ENCODE measurements at places on chromosomes 5 and 9.

GRCh38 chr9:1101846-1102641 is 51.9 kb downstream of the DMRT2 start:
- no peak for DNase-seq

- no peak for DNase-seq
Observed at GRCh38 chr9:136961279-136962065, 9.4 kb downstream of the LCN12 start.

DNA sequence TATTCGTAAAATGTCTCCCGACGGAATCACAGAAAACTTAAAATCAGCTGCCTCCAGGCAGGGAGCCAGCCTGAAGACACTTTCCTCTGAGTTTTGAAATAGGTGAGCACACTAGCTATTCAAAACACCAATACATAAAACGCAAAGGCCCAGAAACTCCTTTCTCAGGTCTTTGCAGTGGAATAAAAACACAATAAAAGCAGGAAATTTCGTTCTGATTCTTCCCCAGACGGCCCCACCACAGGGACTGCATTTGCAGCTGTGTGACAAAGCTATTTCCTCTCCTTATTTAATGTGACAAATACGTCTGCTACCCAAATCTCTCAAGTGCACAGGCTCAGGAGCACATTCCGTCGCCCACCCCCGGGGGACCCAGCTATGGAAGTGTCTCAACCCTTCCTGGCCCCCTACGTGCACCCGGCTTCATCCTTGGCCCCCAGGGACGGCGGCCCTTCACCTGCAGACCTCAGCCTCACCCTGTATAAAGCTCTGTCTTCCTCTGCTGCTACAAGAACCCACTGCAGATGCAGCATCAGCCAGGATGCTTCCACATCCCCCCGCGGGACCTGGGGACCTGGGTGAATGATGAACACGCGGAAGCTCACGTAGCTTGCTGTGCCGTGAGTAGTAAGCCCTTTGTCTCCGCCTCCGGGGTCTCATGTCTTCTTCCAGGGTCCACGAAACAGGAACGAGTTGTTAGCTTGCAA is 24.9 kb downstream of the AHRR start:
- no peak for DNase-seq

- no peak for DNase-seq
Observed at GRCh38 chr5:151128817-151129216, 28.8 kb downstream of the ANXA6 start.

DNA sequence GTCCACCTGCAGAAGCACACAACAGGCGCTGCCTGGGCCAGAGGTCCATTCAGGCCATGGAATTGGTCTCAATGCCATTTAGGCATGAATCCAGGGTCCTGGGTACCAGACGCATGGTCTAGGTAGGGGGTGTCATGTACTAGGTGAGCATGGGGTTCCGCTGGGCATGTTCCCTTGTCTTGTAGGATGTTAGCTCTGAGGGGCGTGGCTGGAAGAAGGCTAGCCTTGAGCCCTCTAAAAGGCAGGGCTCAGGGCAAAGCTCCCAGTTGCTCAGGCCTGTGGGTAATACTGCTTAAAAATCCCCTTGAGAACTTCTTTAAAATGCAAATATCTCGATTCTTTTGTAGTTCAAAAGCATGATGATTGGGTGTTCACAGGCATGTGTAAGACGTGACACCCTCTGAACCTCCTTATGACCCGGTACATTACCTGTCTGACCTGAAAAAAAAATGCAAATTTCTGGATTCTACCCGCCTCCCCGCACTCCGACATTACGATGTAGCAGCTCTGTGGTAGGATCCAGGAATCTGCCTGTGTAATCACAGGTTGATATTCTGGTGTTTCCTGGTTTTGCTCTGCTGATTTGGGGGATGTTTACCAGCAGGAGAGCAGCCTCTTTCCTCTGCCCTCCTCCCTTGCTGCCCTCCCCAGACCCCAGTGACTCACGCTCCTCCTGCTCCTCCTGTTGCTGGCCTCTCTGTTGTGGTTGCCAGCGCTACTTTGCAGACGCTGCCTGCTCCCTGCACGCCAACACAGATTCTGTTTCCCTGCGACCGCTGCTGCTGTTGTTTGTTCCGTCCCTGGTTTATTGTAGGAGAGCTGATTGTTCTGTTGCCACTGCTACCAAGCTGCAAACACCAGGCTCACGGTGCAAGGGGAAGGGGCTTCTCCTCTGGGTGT is 5.7 kb downstream of the TMC1 start:
- no peak for DNase-seq

GRCh38 chr5:11030671-11031070 is 269.6 kb upstream of the DAP start:
- no peak for DNase-seq
